ENCODE measurements at places on chromosomes 7 and 10.

GRCh38 chr7:69651101-69651590, 52.9 kb downstream of the AUTS2 start:
- no peak for DNase-seq

GRCh38 chr7:54679490-54679817, 79.6 kb downstream of the SEC61G start:
- DNase-seq: no peak

- no peak for DNase-seq
Observed at GRCh38 chr7:101185258-101185839, 5.3 kb upstream of the NAT16 start.

GRCh38 chr10:5816170-5816569, 2.9 kb upstream of the GDI2 start:
- no peak for DNase-seq

GRCh38 chr7:116499168-116500077, at the start of gene CAV2:
TSS of gene CAV2 (plus strand) at chr7:116499738. CDS start at chr7:116499782, 44 bp downstream.
- DNase-seq: peak; percentile 66
